ENCODE measurements at places on chromosomes 3 and 15.
A peak's percentile ranks its signal among the peaks of the same experiment; 100 is the strongest.

DNA sequence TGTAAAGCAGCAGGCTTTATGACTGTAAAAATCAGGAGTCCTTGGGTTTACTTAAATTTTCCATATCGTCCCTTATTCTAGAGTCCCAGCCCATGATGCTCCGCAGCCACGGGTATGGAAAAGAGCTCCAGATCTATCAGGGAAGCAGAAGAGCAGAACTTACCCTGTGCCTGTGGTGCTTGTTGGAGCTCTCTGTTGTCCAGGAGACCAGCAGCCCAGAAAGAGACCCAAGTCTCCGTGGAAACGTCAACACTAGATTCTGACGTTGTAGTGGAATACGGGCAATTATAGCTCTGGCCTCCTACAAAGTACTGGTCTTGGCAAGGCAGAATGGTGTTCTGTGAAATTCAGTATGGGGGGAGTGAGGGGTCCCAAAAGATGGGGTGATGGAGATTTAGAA, 2.0 kb downstream of the GMNC start:
- no peak for DNase-seq

DNA sequence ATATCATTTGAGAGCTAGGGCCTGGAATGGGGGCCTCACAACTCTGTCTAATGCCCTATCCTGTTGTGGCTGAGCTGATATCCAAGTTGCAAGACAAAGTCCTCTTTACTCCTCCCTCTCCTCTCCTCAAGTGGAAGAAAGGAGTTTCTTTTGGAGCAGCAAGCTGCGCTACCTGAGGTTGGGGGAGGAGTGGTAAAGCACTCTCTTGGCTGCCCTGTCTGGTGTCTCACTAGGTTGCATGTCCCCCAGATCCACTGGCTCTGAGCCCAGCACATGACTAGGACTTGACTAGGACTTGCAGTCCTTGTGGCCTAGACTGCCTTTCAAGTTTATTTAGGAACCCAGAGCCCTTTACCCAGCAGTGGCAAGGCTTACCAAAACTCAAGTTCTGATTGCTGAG, 141.1 kb upstream of the SETMAR start:
- no peak for DNase-seq

DNA sequence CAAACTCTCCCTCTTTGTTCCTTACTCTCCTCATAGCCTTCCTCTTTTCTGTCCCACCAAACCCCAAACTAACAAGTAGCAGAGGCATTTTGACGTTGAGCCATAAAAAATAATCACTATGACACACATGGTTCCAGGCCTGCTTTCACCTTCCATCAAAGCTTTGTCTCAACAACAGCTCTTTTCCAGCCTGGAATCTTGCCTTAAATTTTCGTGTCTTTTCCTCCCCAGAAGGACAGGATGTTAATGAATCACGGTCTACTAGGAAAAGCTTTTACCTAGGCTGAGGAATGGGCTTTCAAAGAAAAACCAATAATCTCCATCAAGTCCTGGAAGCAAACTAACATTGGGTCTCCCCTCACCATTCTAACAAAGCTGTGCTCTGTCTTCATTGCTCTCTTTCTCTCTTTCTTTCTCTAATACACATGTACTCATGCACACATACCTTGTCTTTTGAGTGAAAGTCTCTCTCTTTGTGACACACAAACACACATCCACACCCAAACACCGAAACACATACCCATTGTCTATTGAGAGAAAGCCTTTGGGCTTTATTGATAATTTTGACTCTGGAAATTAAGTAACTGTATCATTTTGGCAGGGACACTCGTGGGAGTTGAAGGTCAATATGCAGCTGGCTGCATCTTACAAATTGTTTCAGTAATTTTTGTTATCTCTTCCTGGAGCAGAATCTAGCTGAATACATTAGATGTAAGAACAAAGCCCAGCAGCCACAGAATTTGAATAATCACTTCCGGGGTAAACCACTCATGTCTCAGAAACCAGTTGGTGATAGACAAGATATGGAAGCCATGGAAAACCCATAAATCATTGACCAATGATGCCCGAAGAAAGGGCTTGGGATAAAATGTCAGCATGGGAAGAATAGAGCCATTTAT, 107.4 kb upstream of the SLC4A7 start:
- DNase-seq = no peak

DNA sequence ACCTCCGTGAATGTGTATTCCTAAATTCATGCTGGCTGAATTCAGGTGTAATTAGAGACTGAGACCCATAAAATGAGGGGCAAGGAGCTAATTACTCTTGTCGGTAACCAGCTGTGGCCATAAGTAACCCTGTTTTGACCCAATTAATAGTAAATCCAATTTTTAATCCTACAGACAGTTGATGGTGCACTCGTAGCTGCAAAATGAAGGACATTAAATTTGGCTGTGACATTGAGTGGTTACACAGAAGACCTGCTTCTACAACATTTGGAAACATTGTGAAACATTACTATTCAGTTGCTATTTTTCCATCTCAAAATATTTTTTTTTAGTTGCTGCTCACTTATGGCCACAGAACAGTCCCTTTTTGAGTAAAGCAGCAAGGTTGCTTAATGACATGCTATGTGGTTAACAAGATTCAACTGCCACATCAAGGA, 33.0 kb downstream of the MBNL1 start:
- no peak for DNase-seq

DNA sequence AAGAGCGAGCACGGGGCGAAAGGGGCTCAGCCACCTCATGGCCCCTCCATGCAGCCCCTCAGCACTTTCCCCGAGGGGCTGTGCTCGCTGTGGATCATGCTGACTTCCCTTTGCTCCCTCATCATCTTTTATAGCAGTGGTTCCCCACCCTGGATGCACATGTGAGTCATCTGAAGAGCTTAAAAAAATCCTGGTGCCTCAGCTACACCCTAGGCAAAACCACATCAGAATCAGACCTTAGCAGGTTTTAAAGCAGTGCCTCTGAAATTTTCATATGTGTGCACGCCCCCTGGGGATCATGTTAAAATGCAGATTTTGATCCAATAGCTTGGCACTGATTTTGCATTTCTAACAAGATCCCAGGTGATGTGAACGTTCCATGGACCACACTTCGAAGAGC, 50.9 kb downstream of the FEM1B start:
- no peak for DNase-seq

DNA sequence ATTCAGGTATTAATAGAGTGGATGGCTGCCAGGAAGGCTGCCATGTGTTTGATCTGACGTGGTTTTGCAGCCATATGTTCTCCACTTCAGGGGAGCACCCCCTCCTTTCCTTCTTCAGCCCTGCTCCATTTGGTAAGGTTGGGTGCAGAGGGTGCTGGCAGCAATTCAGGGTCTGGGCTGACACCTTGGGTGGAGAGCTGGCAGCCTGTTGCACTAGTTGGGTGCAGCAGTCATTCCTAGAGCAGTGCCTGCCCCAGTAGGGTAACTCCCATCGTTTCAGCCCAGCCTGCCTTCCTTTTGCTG, 1.5 kb downstream of the TYRO3 start:
- DNase-seq = no peak

DNA sequence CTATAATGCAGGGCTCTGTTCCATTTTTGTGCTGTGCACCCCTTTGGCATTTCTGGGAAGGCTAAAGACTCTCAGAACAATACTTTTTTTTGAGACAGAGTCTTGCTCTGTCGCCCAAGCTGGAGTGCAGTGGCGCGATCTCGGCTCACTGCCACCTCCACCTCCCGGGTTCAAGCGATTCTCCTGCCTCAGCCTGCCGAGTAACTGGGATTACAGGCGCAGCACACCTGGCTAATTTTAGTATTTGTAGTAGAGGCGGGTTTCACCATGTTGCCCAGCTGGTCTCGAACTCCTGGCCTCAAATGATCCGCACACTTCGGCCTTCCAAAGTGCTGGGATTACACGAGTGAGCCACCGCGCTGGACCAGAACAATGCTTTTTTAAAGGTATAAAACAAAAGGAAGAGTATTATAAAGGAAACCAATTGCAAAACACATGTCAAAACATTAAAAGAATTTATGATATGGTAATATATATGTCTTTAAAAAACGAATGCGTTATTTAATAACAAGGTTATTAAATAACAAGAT, 999 bp downstream of the SQOR start:
- no peak for DNase-seq

- DNase-seq = peak; percentile 17
These were observed 21.9 kb downstream of the LTF start for GRCh38 chr3:46442576-46443530.

DNA sequence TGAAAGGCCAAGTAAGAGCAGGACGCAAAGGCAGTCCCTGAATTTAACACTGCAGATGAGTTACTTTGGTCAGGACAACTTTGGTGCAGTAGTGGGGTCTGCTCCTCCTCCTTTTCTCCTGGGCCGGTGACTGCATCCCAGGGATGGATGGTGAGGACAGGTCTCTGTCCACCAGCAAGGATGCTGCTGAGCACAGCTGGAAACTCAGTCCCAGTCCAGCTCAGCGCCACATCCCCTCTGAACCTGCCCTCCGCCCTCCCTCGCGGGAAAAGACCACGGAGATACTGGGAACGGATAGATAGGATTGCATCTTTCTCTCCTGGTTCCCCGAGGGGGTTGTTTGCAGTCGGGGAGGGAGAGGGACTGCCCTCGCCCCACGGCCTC, 13.8 kb downstream of the GRAMD2A start:
- DNase-seq = no peak

DNA sequence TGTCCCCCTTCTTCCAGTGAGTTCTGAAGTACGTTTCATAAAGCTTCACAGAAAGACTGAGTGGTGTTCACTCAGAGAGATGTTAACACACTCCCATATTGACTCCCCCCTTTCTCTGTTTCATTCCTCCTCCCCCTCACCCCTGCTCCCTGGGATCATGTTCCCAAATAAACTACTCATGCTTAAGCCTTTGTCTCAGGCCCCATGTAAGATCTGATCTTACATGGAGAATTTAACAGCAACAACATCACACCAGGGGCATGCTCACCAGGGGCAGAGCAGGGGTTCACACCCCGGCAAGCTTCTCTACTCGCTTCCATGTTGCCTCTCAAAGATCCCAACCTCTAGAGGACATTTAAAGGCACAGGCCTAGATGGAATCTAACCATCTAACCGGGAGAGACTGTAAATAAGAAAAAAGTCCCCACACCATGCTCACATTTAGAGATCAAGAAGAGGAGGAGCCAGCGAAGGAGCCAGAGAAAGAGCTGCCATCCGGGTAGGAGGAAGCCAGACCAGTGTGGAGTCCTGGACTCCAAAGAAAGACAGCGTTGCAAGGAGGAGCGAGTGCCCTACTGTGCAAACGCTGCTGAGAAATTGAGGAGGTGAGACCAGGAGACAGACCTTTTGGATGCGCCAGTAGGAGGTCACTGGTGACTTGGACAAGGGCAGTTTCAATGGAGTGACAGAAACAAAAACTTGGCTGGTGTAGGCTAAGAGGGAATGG, 21.4 kb upstream of the SRP14 start:
- DNase-seq = no peak

GRCh38 chr15:101262551-101262950, 10.7 kb upstream of the CHSY1 start:
- no peak for DNase-seq

DNA sequence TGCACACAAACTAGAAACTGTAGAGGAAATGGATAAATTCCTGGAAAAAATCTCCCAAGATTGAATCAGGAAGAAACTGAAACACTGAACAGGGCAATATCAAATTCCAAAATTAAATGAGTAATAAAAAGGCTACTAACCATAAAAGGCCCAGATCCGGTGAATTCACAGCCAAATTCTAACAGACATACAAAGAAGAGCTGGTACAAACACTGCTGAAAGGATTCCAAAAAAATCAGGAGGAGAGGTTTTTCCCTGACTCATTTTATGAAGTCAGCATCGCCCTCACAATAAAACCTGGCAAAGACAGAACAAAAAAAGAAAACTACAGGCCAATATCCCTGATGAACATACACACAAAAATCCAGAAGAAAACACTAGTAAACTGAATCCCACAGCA, 462.4 kb upstream of the THBS1 start:
- no peak for DNase-seq

GRCh38 chr15:47422881-47423665, 294.2 kb upstream of the SEMA6D start:
- DNase-seq = no peak

GRCh38 chr15:101479851-101480612, 9.5 kb downstream of the PCSK6 start:
- DNase-seq = no peak

- no peak for DNase-seq
These were observed 151.3 kb downstream of the ADAM10 start for GRCh38 chr15:58597943-58598828.

DNA sequence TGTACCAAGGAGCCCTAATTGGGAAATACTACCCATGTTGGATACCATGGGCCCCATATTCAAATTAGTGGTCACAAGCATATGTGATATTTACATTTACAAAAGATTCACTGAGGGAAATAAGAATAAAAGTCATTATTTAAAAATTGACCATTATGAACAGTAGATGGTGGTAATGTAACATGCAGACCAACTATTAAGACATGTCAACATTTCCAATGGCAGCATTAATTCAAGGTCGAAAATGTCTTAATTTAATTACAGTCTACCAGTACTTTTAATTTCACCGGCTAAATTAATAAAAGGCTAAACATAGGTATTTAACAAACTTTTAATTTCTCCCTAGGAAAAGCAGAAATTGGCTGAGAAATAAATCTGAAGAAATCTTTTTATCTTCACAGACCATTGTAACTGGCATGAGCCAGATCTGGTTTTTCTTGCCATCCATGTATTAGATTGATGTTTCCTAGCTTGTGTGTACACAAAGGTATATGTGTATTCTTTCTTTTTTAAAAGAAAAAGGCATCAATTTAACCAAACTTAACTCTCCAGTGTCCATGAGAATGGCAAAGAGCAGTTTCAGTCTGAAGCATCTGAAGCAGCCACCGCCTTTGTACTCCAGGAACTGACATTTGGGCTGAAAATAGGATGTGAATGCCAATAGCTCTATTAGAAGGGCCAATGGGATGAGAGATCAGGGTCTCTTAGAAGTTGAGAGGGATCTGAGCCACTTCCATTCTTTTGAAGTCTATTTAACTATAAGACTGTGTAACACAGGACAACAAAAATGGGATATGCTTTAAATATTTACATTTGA, 26.6 kb downstream of the NEK11 start:
- no peak for DNase-seq

All from CD4-positive, alpha-beta T cell treated with Interleukin-1 beta for 1 hour (primary cell).